ENCODE measurements at places on chromosomes 5 and 9.

DNA sequence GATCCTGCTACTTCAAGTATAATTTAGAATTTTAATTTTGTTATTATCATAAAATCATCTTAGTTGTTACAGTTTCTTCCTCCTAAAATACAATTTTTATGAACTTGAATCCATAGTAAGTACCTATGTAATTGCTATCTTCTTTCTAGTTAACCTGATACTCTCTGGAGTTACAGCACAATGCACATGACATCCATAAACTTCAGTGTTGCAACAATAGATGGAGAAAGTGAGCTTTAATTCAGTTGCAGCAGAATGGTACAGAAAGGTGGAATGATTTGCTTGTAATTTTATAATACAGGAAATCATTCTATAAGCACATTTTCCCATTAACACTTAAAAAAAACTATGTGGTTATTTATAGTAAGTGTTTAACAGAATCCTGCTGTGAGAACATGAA is 372.0 kb downstream of the CDH9 start:
- no peak for DNase-seq

DNA sequence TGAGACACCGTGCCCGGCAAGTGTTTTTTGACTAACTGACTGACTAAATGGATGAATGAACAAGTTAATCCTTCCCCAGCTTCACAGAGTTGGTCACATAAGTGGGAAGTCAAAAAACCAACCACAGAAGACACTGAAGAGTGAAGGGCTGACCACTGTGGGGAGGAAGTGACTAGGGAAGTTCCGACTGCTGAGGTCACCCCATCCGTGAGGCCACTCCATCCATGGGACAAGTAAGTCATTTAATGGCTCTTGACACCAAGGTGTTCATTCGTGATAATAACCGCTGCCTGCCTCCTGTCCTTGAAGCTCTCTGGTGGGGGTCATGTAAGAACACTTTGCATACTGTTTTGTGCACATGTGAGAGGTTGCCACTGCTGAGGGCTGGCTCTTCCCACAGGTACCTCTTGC is 22.2 kb upstream of the CXCL14 start:
- no peak for DNase-seq

DNA sequence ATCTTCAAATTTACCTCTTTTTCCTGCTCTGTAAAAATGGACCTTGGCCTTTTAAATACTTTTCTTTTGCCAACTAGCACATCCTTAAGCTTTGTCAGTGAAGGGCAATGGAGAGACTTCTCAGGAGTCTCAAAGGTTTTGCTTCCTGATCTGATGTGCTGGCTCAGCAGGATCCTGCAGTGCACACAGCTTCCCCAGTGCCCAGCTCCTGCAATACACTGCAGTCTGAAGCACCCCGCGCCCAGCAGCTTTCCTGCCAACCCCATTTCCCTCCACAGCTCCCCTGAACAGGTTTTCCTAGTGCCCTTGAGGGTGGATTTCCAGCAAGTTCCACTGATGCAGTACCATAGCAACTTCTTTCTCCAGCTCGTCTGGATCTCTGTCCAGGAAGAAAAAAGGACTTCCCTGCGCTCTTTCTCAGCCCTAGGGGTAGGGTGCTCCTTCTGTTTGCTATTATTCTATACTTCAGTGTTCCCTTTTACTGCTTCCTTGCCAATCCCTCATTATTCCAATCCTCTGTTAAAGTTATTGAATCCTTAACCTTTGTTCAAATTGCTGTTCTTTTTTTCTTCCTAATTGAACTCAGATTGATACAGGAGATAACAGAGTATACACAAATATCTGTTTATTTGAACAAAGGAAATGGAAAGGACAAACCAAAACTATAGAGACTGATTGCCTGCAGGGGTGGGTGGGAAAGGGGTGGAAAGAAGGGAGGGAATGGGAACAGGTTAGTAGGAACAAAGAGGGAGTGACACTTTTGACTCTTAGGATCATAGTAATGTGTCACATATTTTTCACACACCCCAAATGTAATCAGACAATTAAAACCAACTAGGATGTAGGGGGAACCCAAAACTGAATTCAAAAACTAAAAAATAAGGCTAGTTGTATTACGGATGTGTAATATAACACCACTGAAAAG is 8.5 kb downstream of the SNAPC3 start:
- no peak for DNase-seq

DNA sequence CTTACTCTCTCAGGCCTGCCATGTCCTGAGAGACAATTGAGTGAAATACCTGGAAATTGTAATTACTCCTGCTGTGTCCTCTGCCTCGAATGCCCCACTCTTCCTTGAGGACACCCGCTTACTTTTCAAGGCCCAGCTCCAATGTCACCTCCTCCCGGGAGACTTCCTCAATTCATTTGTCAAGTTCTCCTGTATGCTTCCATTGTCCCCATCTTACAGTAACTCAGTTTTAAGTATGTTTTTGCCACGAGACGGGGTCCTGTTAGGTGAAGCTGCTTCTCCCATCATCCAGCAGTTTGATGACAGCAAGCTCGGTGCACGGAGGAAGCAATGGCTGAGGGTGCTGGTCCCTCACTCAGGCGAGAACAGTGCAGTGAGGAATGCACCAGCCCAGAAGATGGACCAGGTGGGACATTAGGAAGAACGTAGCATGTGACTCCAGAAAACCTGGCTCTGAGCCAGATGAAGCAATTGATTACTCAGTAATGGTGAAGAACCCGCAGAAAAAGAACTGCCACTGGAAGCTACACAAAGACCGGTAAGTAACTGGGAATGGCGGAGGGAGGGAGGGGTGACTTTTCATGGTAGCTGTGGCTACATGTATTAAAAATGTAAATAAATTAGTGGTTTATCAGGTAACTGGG is 274.8 kb downstream of the DENND1A start:
- DNase-seq = no peak

- DNase-seq = no peak
Observed at GRCh38 chr5:137603356-137603755, 104.2 kb upstream of the SPOCK1 start.

All from renal pelvis (tissue), 12 donors.